Stimulated activated CD4-positive, alpha-beta T cell treated with anti-CD3 and anti-CD28 coated beads, TNF-alpha, amount 100 ng/mL, for 4 hours (primary cell): ENCODE measurements at places on chromosomes 2 and 18.

DNA sequence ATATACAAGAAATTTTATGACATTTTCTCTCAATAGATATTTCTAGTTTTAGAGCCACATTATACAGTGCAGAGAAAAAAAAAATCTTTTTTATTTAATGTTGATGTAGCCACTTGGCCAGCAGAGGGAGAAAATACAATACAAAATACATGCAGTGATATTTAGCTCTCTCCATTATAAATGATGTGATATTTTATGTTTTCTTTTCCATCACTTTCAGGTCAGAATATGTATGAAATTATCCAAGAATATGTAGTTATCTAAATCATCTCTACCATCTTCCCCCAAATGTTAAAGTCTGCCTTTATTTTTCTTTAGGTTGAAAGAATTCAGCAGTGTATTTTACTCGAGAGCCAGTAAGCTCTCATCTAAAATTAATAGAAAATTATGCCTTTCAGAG lies 533.6 kb upstream of the FSHR start:
- no peak for DNase-seq

DNA sequence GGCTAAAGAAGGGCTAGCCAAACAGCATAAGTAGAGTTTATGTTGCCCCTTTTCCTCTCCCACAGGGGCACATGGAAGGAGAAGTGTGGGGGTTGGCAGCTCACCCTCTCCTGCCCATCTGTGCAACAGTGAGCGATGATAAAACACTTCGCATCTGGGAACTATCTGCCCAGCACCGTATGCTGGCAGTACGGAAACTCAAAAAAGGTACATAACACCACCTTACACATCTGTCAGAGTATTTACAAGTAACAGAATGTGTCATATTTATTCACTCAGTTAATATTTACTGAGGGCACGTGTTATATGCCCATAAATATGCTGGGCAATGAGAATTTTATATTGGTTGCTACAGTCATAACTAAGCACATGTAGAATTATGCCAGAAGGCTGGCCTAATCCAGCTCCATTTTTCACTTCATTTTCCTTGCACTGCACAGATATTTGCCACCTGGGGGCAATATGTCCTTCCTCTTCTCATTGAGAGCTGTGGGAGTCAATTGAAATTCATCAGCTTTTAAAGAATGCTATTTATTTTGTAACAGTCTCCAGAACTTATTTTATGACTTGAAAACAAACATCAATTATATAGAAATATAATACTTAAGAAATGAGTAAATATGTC lies 150.6 kb downstream of the RTN4 start:
- no peak for DNase-seq

- DNase-seq, result no peak
These were observed 26.0 kb downstream of the EIF2AK3 start for GRCh38 chr2:88601286-88601685.

DNA sequence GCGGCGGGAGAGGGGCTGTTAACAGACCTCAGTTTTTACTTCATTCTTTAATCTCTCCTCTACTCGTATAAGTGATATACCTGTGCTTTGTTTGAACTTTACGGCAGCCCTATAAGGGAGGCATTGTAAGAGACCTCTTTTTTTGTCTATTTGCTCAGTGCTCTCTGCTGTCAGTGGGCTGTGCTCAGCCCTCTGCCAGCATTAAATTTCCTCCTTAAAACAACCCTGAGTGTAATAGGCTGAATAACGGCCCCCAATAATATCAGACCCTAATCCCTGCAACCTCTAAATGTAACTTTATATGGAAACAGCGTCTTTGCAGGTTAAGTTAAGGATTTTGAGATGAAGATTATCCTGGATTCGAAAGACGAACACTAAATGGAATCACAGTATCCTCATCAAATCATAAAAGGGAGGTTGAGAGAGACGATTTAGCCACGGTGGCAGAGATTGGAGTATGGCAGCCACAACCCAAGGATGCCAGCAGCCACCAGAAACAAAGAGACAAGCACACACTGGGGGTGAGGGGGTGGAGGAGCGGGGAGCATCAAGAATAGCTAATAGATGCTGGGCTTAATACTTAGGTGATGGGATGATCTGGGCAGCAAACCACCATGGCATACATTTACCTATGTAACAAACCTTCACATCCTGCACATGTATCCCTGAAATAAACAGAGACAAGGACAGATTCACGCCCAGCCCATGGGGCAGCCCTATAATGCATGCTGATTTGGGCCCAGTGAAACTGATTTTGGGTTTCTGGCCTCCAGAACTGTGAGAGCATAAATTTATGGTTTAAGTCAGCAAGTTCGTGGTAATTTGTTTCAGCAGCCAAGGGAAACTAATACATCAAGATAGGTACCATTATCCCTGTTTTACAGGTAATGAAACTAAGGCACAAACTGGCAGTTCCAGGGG lies 894 bp upstream of the FARSB start:
- no peak for DNase-seq

GRCh38 chr2:68715353-68716041 lies 19.1 kb upstream of the ARHGAP25 start:
- no peak for DNase-seq

DNA sequence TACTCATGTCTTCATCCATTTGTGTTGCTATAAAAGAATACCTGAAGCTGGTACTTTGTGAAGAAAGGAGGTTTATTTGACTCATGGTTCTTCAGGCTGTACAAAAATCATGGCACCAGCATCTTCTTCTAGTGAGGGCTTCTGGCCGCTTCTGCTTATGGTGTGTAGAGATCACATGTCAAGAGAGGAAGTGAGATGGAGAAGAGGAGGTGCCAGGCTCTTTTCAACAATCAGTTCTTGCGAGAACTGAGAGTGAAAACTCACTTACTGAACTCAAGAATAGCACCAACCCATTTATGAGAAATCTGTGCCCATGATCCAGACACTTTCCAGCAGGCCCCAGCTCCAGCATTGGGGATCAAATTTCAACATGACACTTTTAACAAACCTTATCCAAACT lies 30.0 kb upstream of the BARD1 start:
- no peak for DNase-seq

- no peak for DNase-seq
These were observed 11.6 kb downstream of the TRAPPC8 start for GRCh38 chr18:31931163-31931885.

GRCh38 chr18:13036622-13037320 lies 45.6 kb downstream of the CEP192 start:
- no peak for DNase-seq

DNA sequence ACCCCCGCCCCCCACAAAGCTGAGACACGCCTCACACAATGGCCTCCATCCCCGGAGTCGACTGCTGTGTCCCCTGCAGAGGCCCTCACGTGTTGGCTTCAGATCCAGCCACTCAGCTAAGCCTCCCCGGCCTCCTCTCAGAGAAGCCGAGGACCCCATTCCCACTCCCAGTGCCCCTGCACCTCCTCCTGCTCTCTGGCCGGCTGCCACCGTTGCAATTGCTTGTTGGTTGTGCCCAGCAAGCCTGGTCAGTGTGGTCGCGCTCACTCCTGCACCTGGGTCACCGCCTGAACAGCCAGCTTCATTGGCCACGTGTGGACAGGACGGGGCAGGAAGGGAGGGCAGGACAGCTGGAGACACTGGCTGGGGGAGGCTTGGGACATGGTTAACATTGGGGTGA lies 191.5 kb upstream of the SALL3 start:
- DNase-seq, result no peak

GRCh38 chr18:73144030-73144429 lies 276.2 kb upstream of the NETO1 start:
- no peak for DNase-seq

DNA sequence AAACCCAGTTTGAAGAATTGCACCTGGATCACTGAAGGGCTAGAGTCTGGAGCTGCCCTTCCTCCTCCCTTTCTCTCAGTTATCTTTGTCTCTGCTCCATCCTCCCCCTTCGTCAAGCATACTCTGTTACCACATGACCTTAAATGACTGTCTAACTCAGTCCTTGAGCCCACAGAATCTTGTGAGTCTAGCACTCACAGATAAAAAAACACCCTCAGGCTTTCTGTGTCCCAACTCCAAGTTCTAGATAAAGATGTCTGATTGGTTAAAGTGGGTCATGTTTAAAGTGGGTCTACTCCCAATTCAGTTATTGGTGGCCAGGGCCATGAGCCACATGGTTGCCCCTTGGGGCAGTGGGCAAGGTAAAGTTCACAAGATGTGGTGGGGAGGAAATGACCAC lies 53.5 kb upstream of the CYP1B1 start:
- DNase-seq, result no peak

DNA sequence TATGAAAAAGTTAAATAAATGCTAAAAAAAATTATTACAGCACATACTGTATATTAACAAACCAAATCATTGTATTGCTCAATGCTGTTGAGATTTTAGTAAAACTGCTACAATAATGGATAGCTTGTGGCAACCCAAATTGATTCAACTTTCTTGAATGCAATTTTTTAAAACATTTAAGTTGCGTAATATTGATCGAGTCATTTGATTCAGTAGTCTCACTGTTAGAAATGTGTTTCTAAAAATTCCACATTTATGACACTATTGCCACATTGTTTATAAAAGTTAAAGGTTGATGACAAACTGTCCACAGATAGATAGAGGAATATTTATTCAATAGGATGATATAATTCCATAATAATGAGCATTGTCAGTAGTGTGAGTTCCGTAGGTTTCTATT lies 640.7 kb upstream of the CRIM1 start:
- DNase-seq, result no peak

DNA sequence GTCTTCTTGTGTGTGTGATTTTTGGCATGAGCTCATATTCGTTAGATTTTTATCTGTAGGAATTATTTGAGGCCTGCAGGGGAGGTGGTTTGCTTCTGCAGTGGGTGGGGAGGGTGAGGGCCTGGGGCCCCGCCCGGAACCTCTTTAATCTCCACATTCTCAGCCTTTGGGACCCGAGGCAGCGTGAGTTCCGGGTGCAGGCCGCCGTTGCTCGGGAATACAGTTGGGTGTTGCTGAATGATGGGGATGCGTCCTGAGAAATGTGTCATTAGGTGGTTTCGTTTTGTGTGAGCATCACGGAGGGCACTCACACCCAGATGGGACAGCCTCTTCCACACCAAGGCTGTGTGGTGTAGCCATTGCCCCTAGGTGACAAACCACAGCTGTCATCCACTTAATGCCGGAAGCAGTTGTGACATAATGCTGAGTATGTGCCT lies 13.7 kb upstream of the GAL3ST2 start:
- DNase-seq, result no peak

GRCh38 chr2:64405581-64406406 lies 48.2 kb upstream of the LGALSL start:
- DNase-seq, result no peak

DNA sequence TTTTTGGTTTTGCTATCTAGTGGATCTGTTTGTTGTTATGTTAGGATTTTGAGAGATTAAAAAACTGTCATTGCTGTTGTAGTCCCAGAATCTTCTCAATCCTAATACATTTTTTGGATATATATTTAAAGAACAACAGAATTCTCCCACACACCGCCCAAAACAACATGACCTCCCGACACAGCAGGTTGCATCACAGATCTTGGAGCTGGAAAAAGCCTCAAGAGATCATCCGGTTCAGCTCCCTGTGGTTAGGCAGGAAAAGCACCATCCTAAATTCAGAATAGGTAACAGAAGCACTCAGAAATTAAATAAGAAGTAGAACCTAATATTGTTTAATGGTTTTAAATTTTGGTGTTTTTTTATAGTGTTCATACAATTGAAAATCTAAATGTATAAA lies 251.4 kb upstream of the STON1 start:
- no peak for DNase-seq

GRCh38 chr2:78540255-78540654 lies 485.2 kb upstream of the REG3G start:
- DNase-seq, result no peak

DNA sequence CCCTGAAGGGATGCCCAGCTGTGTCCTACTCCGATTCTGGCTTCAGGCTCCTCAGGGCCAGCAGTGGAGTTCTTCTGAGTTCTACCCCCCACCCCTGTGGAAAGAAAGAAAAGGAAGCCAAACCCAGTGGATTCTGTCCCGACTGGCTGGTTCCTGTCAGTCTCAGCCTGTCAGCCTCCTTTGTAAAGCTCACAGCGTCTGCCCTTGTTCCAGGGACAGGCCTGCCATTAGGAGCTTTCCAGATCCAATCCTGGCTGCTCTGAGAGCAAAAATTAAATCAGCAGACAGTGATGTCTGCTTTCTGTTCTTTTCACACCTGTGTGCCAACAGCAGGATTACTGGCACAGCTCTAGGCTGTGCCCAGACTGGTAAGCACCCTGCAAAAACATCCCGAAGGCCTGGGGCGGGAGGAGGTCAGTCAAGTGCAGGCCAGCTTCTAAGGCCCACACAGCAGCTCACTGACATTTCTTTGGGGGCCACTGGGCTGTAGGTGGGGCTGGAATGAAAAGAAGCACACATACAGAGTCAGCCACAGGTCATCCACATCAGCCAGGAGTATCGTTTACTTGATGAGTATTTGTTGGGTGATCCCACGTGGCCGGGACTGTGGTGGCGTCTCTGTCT lies 69.1 kb downstream of the EHD3 start:
- no peak for DNase-seq

DNA sequence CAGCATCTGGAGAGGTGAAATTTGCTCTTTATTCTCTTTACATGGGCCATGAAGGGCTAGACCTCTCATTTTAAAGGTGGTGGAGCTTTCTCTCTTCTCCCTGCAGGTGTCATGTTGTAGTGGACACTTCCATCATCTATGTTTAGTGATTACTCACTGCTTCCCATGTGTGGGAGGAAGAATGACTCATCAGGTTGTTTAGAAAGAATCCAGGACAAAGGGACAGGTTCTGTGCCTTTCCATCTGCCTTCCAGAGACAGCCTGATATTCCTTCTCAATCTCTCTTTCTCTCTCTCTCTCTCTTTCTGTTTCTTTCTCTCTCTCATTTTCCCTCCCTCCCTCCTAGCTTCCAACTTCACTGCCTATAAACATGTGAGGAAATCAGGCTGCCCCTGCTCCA lies 38.7 kb downstream of the SCG2 start:
- DNase-seq, result no peak

DNA sequence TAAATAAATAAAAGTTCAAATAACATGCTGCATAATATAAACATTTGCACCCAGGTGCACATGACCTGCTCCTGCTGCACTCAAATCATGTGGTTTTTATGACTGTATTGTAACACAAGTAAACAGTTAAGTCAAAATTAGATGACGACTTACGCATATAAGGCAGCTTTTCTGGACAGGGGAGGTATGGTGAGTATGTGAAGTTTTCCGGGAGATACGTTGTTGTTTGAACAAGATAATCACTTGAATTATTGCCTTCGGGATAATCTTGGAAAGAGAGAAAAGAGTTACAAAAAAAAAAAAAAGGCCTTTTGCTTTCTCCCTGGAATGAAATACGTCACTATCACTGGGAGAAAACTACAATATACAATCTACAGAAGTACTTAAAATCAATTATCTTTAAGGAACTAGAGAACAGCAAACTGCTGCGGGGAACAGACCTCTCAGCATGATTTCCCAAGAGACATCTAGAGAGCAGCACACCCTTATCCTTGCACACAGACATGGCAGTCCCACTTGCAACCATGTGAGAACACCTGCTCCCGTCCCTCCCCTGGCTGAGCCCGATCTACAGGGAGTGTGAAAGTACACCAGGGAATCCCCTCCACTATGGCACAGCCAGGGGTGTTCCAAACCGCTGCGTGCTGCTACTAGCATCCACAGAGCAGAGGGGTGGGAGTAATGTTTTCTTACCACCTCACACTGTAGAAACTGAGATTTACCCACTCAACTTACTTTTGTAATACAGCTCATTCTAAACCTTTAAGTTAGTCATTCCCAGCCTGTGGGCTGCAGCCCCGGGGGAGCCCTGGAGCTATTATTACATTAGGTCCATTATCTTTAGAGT lies 26.3 kb downstream of the B4GALT6 start:
- no peak for DNase-seq

- DNase-seq, result no peak
These were observed 27.3 kb downstream of the RFTN2 start for GRCh38 chr2:197647961-197648690.

GRCh38 chr2:50328680-50329079 lies 703.3 kb downstream of the NRXN1 start:
- DNase-seq, result no peak
